Esophagus muscularis mucosa (tissue), 4 donors: ENCODE measurements at places on chromosomes 5 and 9. TPM values are rescaled to one million over a fixed set of nuclear protein-coding genes. Genes with fewer than 3 reads are reported as not detected.

GRCh38 chr5:147189109-147189424 is 45.8 kb upstream of the STK32A start:
- H3K27ac ChIP-seq, result no peak overlapping the region
- H3K36me3 ChIP-seq, result no peaks in the 10 kb centered on the region
- no peak overlapping the region for H3K4me3 ChIP-seq
- H3K4me1 ChIP-seq, result no peaks in the 10 kb centered on the region

DNA sequence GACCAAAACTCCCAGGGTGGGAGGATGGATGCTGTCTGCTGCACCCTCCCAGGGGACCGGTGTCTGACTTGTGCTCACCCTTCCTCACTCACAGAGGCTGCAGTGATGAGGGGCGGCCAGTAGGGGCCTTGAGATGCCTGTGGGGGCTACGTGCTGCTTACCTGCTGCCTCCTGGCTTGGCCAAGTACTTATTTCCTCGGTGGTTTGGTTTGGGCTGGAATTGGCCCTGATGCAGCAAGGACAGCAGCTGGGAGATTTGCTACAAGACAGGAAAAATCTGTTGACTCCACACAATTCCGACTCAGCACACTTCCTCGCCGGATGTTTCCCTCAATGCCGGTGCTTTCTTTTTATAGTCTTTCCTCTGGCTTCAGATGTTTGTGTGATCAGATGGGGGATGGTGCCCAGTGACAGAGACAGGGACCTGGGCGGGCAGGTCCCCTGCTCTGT is 6.6 kb downstream of the PCDH12 start:
- peaks cover 13% of the 10 kb centered on the region for H3K36me3 ChIP-seq
- DNase-seq, result no peak
- H3K4me1 ChIP-seq, result peaks cover 31% of the 10 kb centered on the region
- no peak overlapping the region for H3K27ac ChIP-seq
- no peak overlapping the region for H3K4me3 ChIP-seq

PRRC1 gene
- 29.8 TPM for total RNA-seq

DNA sequence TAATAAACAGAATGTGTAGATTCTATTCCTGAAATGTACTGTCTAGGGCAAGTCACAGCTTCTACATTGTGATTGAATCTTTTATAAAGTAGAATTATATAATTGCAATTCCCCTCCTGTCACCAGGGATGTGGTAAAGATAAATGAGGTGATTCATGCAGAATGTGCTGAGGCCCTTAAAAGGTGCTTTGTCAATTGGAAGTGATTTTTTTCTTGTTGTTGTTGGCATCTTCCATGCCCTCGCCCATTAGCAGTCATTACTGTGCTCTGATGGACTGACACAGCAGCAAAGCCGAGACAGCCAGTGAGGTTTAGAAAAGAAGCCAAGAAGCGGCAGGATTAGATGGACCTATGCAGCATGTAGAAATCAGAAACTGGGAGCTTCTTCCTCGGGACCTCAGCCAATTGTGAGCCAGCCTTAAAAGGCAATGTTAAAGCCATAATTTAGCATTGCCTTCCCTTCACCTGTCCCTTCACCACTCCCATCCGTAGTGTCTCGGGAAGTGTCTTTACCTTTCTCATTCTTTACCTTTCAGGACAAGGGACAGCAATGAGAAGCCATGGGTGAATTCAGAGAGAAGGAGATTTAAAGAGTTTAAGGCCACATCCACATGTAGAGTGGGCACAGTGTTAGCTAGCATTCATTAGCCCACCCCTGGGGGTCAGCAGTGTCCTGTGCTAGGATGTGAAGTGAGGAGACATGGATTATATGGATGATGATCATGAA is 257.8 kb downstream of the PLK2 start:
- H3K36me3 ChIP-seq, result no peaks in the 10 kb centered on the region
- no peak for DNase-seq
- no peak overlapping the region for H3K4me3 ChIP-seq
- no peak overlapping the region for H3K27ac ChIP-seq

GKAP1 gene
- 13.0 TPM for total RNA-seq

DNA sequence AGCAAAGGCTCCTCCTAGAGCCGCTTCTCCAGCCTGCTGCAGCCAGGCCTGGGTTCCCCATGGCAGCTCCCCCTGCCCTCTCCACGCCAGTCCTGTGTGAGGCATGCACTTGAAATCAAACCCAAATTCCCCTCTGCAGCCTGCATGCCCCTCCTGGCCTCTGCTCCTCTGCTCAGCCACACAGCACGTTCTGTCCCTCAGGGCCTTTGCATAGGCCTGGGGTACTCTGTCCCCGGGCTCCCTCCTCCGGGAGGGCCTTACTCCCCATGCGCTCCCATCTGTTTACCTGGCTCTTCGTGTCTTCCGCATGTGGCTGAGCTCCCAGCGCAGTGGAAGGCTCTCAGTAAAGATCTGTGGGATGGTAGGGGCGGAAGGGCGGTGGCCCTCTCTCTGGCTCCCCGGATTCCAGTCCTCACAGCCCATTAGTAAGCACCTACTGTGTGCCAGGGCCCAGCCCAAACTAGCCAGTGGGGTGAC is 203.5 kb upstream of the IER5L start:
- H3K4me1 ChIP-seq, result peaks cover 24% of the 10 kb centered on the region
- no peak overlapping the region for H3K27ac ChIP-seq
- H3K36me3 ChIP-seq, result no peaks in the 10 kb centered on the region
- no peaks in the 10 kb centered on the region for H3K27me3 ChIP-seq

- H3K36me3 ChIP-seq, result no peaks in the 10 kb centered on the region
- no peak for DNase-seq
- H3K4me3 ChIP-seq, result peak overlapping the region; percentile 87
Measured at GRCh38 chr9:95507464-95508241, 9.1 kb downstream of the PTCH1 start.

GRCh38 chr9:16708656-16709435 is 161.6 kb downstream of the BNC2 start:
- H3K36me3 ChIP-seq, result no peaks in the 10 kb centered on the region
- DNase-seq, result no peak
- H3K4me3 ChIP-seq, result no peak overlapping the region
- peaks cover 28% of the 10 kb centered on the region for H3K4me1 ChIP-seq
- peak overlapping the region; percentile 46 for H3K27ac ChIP-seq

GRCh38 chr5:143142596-143143435 is 260.7 kb downstream of the NR3C1 start:
- H3K4me1 ChIP-seq, result peaks cover 74% of the 10 kb centered on the region
- no peak for DNase-seq
- H3K4me3 ChIP-seq, result no peak overlapping the region
- H3K36me3 ChIP-seq, result no peaks in the 10 kb centered on the region
- H3K27me3 ChIP-seq, result no peaks in the 10 kb centered on the region

DNA sequence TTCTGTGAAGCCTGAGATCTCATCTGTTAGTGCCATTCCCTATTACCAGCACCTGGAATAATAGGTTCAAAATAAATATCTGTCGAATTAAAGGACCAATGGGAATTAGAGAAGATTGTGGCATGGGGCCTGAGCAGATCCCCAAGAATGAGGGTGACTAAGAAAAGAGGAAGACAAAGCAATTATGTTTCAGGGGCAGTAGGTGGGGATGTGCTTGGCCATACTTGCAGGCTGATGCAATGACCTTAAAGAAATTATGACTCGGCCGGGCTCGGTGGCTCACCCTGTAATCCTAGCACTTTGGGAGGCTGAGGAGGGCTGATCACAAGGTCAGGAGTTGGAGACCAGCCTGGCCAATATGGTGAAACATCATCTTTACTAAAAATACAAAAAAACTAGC is 562.8 kb downstream of the PTPRD start:
- no peaks in the 10 kb centered on the region for H3K36me3 ChIP-seq
- H3K4me3 ChIP-seq, result no peak overlapping the region
- no peak for DNase-seq
- no peaks in the 10 kb centered on the region for H3K4me1 ChIP-seq
- H3K27ac ChIP-seq, result no peak overlapping the region
- no peaks in the 10 kb centered on the region for H3K27me3 ChIP-seq

DNA sequence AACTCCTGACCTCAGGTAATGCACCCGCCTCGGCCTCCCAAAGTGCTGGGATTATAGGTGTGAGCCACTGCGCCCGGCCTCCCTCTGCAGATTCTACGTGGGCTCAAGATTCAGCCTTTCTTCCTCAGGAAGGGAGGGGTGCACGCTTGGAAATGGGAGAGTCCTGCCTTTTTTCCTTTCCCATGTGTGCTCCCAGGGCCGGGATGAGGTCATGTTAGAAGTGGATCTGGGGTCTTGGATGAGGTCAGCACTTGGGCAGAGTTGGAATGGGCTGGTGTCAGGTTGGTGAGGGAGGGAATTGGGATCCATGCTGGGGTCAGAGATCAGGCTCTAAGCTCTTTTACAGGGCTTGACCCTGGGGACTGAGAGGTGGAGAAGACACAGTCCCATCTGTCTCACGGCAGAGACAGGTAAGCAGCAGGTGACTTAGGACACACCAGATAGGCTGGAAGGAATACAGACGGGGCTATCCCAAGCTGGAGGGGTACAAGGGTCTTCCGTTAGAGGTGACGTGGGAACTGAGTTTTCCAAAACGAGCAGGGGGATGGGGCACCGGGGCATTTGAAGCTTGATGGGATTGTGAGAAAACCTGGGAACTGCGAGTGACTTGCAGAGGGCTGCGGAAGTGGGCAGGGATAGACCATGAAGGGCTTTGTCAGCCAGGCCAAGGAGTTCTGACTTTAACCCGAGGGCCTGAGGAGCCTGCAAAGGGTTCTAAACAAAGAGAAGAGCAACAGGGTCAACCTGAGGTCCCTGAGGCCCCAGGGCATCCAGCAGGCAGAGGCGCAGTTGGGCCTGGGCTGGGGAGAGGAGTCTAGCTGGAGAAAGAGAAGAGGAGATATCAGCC is 1.8 kb upstream of the AQP7 start:
- H3K27ac ChIP-seq, result no peak overlapping the region
- peaks cover 14% of the 10 kb centered on the region for H3K4me1 ChIP-seq
- no peaks in the 10 kb centered on the region for H3K27me3 ChIP-seq

ZNF484 gene
- total RNA-seq, result 8.9 TPM

DNA sequence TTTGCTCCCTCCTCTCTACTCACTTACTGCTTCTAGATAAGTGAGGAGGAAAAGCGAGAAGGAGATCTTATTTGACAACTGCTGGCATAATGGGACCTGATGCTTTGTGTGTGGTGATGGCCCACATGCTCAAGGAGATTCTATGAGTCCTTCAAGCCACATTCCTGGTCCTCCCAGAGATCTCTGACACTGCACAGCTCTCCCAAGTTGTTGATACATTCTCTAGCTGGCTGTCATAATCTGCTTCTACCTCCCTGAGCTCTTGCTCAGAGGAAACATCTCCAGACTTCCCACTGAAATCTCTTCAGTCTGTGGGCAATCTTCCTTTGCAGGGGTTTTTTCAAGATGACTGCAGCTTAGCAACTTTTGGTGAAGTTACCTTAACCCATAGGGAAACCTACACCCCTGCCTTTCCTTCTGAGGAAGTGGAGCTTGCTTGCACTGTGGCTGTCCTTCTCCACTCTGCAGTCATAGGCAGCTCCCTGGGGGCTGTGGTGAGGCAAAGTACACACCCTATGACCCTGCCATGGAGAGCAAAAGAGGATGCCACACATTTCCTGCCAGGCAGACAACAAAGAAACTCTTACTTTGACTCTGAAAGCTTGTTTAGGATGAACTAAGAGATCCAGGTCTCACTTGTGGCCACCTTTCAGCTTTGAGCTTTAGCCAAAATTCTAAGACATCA is 163.8 kb downstream of the TMEM38B start:
- no peak overlapping the region for H3K27ac ChIP-seq
- H3K4me1 ChIP-seq, result no peaks in the 10 kb centered on the region
- H3K36me3 ChIP-seq, result no peaks in the 10 kb centered on the region
- H3K4me3 ChIP-seq, result no peak overlapping the region

- peak overlapping the region; percentile 89 for H3K4me3 ChIP-seq
- H3K36me3 ChIP-seq, result peaks cover 4% of the 10 kb centered on the region
- H3K27ac ChIP-seq, result peak overlapping the region; percentile 81
- no peak for DNase-seq
Measured at GRCh38 chr9:69121155-69122081, 52.7 kb upstream of the TJP2 start.

GRCh38 chr5:89396278-89396954 is 513.4 kb upstream of the MEF2C start:
- no peaks in the 10 kb centered on the region for H3K27me3 ChIP-seq
- no peaks in the 10 kb centered on the region for H3K36me3 ChIP-seq
- no peak overlapping the region for H3K4me3 ChIP-seq
- no peak overlapping the region for H3K27ac ChIP-seq

DNA sequence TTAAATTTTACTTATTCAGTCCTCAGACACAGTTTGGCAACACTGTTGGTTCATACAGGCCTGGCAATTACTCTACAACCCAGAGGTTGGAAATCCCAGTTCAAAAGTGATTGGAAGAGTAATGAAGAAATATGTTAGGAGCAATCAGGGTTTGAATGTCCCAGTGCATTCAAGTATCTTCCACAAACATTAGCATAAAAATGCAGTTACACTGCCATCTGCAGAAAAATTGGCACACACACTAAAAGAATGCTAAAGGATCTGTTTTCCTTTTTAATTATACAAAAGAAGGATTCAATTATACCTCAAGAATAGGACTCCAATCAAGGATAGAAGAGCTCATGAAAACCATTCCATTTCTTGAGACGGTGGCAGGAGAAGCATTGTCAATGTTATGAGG is 130.2 kb downstream of the DNAH5 start:
- H3K27ac ChIP-seq, result no peak overlapping the region
- no peak overlapping the region for H3K4me3 ChIP-seq
- H3K27me3 ChIP-seq, result no peaks in the 10 kb centered on the region
- no peak for DNase-seq

- H3K36me3 ChIP-seq, result no peaks in the 10 kb centered on the region
- peak within 1 kb of the TSS; percentile 52 for H3K4me3 ChIP-seq
Measured at GRCh38 chr5:141182248-141182647, at the start of gene PCDHB16. Gene PCDHB16, plus strand, starts transcription at chr5:141182387. Its CDS starts 173 bp downstream, at chr5:141182560.

DNA sequence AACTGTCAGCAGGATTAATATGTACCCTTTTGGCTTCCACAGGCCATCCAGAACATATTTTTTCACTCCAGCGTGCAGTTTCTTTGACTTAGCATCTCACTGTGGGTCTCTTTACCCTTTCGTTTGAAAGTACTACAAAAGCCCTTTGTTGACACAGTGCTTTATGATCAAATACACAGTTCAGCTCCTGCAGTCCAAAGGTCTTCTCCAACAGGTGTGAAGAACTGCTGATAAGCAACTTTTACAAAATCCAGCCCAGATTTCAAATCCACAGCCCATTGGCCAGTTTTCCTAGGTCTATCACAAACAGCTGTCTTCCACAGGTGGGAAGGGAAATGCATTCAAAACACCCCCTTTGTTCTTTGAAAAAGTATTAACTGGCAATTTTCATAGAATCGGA is 54.8 kb downstream of the MYO10 start:
- H3K36me3 ChIP-seq, result no peaks in the 10 kb centered on the region
- no peaks in the 10 kb centered on the region for H3K27me3 ChIP-seq
- H3K4me3 ChIP-seq, result no peak overlapping the region
- H3K27ac ChIP-seq, result no peak overlapping the region
- peaks cover 10% of the 10 kb centered on the region for H3K4me1 ChIP-seq
- DNase-seq, result no peak

DNA sequence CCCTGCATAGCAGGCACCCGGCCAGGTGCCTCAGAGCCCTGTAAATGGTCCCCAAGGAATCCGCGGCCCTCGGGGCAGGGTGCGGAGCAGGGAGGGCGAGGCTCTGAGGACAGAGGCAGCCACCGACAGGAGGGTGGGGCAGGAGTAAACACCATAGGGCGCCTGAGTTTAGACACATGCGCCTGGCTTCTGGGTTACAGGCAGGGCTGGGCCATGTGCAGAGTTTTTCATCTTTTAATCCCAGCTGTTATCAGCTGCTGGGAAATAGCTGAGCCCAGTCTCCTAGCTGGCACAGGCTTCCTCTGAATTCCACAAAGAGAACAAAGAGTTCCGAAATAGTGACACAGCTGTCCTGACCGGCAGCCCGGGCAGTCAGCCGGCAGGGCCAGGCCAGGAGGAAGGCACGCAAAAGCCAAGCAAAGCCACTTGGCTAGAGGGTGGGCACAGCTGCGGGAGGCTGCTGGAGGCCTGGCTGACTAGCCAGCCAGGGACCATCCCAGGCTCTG is 98.9 kb upstream of the PHYKPL start:
- H3K27ac ChIP-seq, result peak overlapping the region; percentile 55
- no peak for DNase-seq
- no peaks in the 10 kb centered on the region for H3K36me3 ChIP-seq

LCN1 gene
- total RNA-seq, result not detected

BARHL1 gene
- total RNA-seq, result not detected
